CD4-positive, alpha-beta memory T cell (primary cell): ENCODE measurements at places on chromosomes 7 and 10.

DNA sequence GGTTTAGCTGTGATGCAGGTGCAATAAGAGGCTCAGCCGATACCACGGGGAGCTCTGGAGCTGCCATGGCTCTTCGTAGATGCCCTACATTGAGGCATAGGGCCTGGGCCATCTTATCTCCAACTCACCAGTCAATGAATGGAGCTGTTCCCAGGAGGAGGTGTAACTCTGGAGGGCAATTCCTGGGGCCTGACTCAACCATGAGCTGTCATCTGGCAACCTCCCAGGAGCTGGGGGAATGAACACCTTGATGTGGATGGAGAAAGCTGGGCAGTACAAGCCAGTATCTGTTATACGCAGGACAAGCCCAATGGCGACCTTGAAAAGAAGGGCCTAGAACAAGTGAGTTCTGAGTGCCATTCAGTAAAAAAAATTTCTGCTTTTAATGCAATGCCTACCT lies 224.0 kb upstream of the PLXDC2 start:
- no peak for DNase-seq

- no peak for DNase-seq
Observed at GRCh38 chr7:47299496-47299895, 282.4 kb downstream of the TNS3 start.

GRCh38 chr10:24120646-24121045 lies 88.3 kb upstream of the KIAA1217 start:
- DNase-seq: no peak

- DNase-seq: no peak
Observed at GRCh38 chr7:108026116-108026515, 23.2 kb upstream of the LAMB1 start.

- peak; percentile 48 for DNase-seq
Observed at GRCh38 chr10:91796331-91797047, 1.7 kb upstream of the TNKS2 start.

GRCh38 chr10:3987143-3987974 lies 202.3 kb upstream of the KLF6 start:
- no peak for DNase-seq

DNA sequence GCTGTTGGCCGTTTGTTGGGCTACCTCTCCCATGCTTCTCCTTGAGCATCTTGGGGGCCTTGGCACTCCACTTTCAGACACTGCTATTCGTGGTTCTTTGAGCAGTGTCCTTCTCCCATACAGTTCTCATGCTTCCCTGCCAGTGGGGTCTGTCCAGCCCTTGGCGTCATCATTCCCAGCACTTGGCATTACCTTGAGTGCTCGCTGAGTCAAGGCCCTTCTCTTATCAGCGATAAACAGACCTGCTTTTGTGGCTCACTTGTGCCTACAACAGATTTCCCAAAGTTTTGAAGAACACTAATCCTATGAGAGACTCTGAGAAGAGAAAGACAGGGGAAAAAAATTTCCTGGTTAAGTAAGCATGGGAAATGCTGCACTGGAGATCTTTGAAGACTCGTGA lies 85.3 kb downstream of the NOC3L start:
- DNase-seq: no peak

DNA sequence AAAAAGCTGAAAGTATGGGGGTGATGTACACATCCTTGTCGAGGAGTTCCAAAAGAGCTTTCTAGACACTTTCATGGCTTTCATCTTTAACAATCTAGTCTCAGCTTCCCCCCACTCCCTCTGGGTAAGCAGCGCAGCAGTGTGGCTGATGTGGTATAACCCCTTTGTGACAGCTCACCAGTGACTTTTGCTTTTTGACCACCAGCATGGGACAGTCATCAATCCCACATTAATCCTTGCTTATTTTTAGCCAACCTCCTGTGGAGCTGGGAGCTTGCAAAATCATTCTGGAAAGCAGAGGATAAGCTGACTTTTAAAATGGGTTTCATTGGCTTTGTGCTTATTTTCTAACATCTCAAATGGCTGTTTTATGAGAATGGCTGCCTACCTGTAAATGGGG lies 272.7 kb downstream of the HDAC9 start:
- DNase-seq: no peak

- no peak for DNase-seq
Observed at GRCh38 chr7:45670717-45671116, 96.5 kb downstream of the ADCY1 start.

DNA sequence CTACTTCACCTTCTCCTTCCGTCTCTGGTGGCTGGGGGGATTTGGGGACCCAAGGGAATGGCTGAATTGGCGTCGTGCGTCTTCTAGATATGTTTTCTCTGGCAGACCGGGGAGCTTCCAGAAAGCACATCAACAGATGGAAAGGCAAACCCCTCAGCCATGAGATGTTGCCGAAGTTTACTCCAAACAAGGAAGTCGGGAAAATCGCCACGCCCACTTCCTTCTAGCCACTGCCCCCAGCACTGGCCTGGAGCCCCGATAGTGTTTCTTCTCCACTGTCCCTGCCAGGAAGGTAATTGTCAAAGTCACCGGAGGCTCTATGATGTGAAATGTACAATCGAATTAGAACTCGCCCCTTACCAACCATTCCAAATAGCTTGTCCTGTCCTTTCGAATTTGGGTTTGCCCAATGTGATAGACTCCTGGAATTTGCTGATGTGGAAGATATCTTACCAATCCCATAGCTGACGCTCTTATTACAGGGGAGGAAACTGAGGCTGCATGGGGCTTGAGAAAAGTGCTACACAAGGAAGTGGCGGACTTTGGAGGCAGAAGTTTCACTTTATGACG lies 191.0 kb downstream of the LSM5 start:
- no peak for DNase-seq

GRCh38 chr7:127953423-127954356 lies 77.5 kb downstream of the LRRC4 start:
- DNase-seq: no peak

GRCh38 chr7:4177001-4177400 lies 505.1 kb upstream of the FOXK1 start:
- DNase-seq: no peak

DNA sequence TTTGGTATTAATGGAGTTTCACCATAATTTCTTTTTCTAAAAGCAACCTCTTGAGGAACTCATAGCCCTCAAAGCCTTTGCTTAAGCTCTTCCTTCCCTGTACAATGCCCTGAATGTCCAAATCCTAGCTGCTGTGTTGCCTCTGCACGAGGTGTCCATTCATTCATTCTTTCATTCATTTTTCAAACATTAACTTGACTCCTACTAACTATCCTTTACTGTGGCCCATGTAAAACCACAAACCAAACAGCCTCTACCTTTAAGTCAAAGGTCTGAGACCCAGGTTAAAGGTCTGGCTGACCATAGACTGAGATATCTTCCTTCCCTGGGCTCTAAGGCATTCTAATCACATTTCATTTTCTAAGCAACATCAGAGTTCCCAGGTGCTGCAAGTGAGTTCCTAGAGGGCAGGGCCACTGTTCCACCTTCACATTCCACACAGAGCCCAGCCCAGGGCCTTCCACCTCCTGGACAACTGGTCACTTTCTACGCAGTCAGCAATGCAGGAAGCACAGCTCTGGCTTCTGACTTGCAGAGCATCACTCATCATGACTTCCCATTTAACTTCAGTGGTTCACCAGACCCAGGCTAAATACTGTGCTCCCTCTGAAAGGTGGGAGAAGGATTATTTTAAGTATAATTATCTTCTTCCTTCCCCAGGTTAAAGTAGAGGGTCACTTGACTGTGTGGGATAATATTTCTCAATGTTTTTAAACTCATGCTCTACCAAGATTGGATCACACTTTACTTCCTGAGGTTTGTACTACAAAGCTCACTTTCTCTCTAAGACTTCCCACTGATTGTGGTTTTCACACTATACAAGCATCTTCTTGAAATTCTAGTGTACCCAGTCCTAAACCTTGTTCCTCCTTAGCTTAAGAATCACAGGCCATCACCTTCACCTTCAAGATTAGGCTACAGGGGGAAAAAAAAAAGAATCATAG lies 19.1 kb downstream of the ATXN7L1 start:
- DNase-seq: peak; percentile 28
